H1 (cell line): ENCODE measurements at places on chromosomes 5 and 9. TPM values are rescaled to one million over a fixed set of nuclear protein-coding genes. Genes with fewer than 3 reads are reported as not detected.

Gene SPINK13
- not detected in 2 replicates for total RNA-seq

Gene ROR2
- 4.0 and 4.3 TPM in 2 replicates for total RNA-seq

Gene CCDC180
- total RNA-seq: 3.6 and 8.2 TPM in 2 replicates

DNA sequence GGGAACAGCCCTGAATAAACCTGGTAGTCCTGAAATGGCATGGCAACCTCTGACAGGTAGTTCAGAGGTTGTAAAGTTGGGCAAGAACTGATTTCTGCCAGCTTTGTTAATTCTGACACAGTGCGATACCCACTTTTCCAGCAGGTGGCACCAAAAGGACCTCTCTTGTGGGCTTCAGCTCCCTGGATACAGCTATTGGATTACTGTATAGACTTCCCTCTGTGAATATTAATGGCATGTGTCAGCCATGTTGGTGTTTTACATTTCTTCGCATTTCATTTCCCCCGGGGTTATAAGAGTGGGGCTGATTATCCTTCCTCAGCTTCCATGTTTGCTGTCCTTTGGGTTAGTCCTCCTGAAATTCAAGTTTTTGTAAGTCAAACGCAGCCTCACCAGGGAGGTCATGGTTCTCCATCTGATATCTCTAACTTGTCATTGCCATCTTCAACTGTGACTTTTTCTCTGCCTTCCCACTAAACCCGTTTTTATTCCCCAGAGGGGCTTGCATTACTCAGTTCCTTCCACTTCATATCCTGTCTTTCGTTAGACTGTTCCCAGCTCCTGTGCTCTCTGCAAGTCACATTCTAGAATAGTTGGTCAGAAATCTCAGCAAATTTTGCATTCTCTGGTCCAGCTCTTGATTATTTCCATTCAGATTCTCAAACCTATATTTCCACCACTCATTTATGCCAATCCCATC, 135.6 kb downstream of the LIFR start:
- DNase-seq: no peak
- peaks cover 3% of the 10 kb centered on the region; the same call in 1 of the 2 replicates for H3K4me1 ChIP-seq
- H3K27me3 ChIP-seq: no peaks in the 10 kb centered on the region
- no peak overlapping the region for H3K27ac ChIP-seq
- no peaks in the 10 kb centered on the region for H3K36me3 ChIP-seq

DNA sequence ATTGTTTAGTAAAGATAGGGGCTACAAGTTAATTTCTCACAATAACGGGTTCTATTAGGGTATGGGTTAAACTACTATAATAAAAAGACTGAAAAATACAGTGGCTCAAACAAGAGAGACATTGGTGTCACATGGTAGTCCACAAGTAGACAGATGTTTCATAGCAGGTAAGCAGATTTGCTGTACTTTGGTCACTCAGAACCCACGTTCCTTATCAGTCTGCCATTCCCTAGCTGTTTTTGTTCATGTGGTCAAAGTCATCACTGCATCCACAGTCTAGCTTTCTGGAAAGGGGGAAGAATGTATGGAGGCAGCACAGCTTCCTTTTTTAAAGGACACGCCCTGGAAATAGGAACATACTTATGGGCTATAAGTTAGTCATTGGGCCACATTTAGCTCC, 73.0 kb downstream of the SLC12A2 start:
- no peaks in the 10 kb centered on the region for H3K27me3 ChIP-seq
- no peak overlapping the region for H3K27ac ChIP-seq
- no peak for DNase-seq
- no peaks in the 10 kb centered on the region; the same call in 1 of the 2 replicates for H3K36me3 ChIP-seq
- H3K4me3 ChIP-seq: no peak overlapping the region

- no peaks in the 10 kb centered on the region for H3K36me3 ChIP-seq
- no peaks in the 10 kb centered on the region; the same call in 1 of the 2 replicates for H3K4me1 ChIP-seq
- no peak overlapping the region for H3K27ac ChIP-seq
- H3K4me3 ChIP-seq: no peak overlapping the region
Observed at GRCh38 chr5:10317825-10318682, 10.4 kb upstream of the CMBL start.

DNA sequence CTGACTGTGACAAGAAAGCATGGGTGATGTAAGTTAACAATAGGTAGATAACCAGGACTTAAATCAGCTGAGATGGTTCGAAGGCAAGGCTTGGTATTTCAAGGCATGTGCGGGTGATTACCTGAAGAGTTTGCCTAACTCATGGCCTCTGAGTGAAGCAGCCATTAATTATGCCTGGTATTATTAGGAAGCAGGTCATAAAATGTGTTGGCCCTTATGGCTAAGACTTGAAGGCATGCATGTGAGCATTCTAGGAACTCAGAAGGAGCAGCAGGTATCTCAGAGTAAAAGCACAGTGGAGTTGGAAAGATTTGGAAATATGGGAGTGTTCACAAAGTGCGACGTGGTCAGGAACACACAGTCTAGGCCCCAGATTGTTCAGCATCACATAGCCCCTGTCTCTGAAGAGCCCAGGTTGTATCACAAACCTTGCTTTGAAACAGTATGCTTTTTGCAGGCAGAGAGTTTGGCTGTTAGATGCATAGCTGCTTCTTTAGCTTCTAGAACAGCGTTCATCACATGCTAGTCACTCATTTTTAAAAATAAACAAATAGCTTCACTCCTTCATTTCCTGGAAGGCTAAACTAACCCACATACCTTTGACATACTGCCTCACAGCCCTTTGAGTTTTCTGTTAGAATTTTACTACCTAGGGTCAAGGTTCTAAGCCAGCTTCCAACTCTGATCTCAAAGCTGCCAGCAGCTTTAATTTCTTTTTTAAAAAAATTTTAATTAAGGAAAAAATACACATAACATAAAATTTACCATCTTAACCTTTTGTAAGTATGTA, 2.1 kb downstream of the HEXB start:
- peaks cover 4% of the 10 kb centered on the region; the same call in 1 of the 2 replicates for H3K36me3 ChIP-seq
- no peak overlapping the region for H3K27ac ChIP-seq
- DNase-seq: no peak

GRCh38 chr5:72767289-72768010, 49.0 kb upstream of the TNPO1 start:
- H3K4me1 ChIP-seq: no peaks in the 10 kb centered on the region
- H3K4me3 ChIP-seq: no peak overlapping the region
- no peak overlapping the region for H3K27ac ChIP-seq
- H3K27me3 ChIP-seq: no peaks in the 10 kb centered on the region

- no peaks in the 10 kb centered on the region for H3K4me1 ChIP-seq
- DNase-seq: no peak
- H3K4me3 ChIP-seq: no peak overlapping the region
- H3K27me3 ChIP-seq: no peaks in the 10 kb centered on the region
Observed at GRCh38 chr5:139569270-139569955, 8.3 kb downstream of the UBE2D2 start.

- DNase-seq: no peak
Observed at GRCh38 chr9:114031037-114031630, 47.0 kb downstream of the AMBP start.

GRCh38 chr5:181088289-181088688, 42.7 kb downstream of the OR2V1 start:
- DNase-seq: no peak
- H3K27me3 ChIP-seq: peaks cover 3% of the 10 kb centered on the region
- no peak overlapping the region for H3K4me3 ChIP-seq
- H3K36me3 ChIP-seq: no peaks in the 10 kb centered on the region
- no peak overlapping the region for H3K27ac ChIP-seq

GRCh38 chr5:37448941-37449340, 69.8 kb downstream of the WDR70 start:
- H3K4me3 ChIP-seq: no peak overlapping the region
- H3K27ac ChIP-seq: no peak overlapping the region
- no peaks in the 10 kb centered on the region for H3K4me1 ChIP-seq
- no peaks in the 10 kb centered on the region for H3K36me3 ChIP-seq
- no peaks in the 10 kb centered on the region for H3K27me3 ChIP-seq

- no peaks in the 10 kb centered on the region for H3K4me1 ChIP-seq
- H3K27ac ChIP-seq: no peak overlapping the region
- DNase-seq: no peak
- H3K36me3 ChIP-seq: no peaks in the 10 kb centered on the region
- H3K4me3 ChIP-seq: no peak overlapping the region
- no peaks in the 10 kb centered on the region for H3K27me3 ChIP-seq
Observed at GRCh38 chr9:124108216-124108615, 96.6 kb downstream of the LHX2 start.
